DMS153 (cell line): ENCODE measurements at places on chromosomes 13 and 19.

DNA sequence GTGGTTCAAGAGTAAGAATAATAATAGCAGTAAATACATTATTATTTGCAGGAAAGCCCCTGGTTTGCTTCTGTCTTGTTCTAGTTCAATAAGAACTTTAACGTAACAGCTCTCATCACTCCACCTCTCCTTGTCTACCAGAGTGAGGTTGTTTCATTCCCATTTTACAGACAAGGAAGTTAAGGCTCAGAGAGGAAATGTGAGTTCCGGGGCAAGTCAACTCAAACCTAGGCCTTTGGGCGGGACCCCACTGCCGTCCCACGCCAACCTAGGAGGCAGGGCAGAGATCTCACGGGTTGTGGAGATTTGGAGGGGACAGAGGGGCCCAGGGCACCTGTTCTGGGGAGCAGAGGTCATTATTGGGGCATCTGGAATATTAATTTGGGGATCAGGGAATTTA is 1.5 kb downstream of the MAP4K1 start:
- DNase-seq = no peak

GRCh38 chr19:28427376-28428083 is 785.4 kb downstream of the UQCRFS1 start:
- DNase-seq = no peak

GRCh38 chr19:13033244-13033643 is 38.0 kb downstream of the NFIX start:
- DNase-seq = no peak

DNA sequence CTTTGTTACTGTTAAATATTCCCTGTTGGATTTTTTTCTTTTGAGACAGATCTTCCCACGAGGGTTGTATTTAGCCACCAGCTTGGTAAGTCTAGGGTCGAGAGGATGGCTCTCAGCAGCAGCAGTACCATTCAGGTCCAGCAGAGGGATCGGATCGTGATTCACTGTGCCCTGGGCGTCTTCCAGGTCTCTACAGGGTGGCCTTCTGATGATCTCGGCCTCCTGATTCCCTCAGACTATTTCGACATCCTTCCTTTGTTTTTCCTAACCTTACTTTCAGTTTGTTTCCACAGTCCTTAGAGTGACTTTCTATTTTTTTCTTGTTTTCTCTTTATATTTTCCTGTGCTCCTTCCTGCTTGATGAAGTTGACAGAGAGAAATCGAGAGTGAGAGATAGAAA is 1436.9 kb downstream of the UQCRFS1 start:
- no peak for DNase-seq

- no peak for DNase-seq
Observed at GRCh38 chr13:41641429-41641828, 184.1 kb downstream of the RGCC start.

- no peak for DNase-seq
Observed at GRCh38 chr19:3372413-3372812, 6.0 kb downstream of the NFIC start.

DNA sequence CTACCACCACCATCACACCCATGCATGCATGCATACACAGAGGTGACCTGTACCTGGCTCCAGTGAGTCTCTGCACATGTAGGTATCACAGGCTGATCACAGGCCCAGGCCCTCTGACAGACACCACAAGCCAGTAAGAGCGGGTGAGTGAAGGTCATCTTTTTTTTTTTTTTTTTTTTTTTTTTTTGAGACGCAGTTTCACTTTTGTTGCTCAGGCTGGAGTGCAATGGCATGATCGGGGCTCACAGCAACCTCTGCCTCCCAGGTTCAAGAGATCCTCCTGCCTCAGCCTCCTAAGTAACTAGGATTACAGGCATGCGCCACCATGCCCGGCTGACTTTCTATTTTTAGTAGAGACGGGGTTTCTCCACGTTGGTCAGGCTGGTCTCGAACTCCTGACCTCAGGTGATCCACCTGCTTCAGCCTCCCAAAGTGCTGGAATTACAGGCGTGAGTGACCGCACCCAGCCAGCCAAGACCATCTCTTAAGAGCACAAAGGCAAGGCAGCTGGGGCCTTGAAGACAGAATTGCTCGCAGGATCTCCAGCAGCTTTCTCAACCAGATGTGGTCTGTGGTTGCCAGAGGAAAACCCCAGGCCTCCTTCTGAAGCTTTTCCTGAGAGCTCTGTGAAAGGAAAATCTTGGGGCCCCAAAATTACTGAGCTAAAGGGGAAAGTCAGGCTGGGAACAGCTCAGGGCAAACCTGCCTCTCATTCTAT is 3.2 kb upstream of the NKG7 start:
- no peak for DNase-seq

DNA sequence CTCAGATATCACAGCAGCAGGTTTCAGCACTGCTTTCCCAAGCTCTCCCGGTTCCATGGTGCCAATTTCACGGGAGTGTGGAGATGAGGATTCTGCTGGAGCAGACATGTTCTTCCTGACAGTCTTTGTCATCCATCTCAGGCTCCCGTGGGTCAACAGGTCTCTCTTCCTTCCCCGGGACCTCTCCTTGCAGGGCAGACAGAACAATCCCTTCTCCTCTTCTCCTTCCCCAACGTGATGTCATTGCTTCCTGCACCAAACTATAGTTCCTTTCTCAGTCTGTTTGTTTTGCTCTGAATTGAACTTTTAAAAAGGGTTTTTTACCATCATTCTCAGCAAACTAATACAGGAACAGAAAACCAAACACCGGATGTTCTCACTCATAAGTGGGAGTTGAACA is 107.9 kb downstream of the ZNF536 start:
- DNase-seq = no peak

GRCh38 chr13:18948664-18949488 is 232.7 kb downstream of the TUBA3C start:
- no peak for DNase-seq

DNA sequence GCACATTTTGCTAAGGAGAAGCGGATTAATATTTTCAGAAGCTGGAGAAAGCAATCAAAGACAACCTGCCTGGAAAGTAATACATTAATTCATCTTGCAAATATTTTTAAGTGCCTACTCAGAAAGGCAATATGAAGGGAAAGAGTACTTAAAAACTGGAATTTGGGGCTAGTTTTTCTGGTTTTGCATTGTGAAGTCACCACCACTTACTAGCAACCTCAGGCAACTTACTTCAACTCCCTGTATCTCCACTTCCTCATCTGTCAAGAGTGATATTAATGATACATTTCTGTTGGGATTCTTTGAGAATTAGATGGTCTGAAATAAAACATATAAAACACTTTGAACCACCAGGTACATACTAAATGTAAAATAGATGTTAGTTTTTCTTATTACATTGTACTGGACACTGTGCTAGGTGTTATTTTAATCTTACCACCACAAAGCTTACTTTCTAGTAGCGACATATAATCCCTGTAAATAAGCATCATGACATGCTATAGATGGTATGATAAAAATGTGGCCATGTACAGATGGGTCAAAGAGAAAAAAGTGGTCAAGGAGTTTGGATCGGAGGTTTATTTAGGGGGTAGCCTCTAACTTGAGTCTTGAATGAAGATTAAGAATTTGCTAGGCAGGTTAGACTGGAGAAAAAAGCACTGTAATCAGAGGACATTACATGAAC is 101.2 kb downstream of the SPRY2 start:
- no peak for DNase-seq

GRCh38 chr13:44322928-44323327 is 50.7 kb upstream of the SERP2 start:
- DNase-seq = no peak

GRCh38 chr13:113402471-113403254 is 38.7 kb upstream of the GRTP1 start:
- DNase-seq = no peak

GRCh38 chr13:21047591-21048282 is 13.6 kb downstream of the LATS2 start:
- DNase-seq = no peak

GRCh38 chr13:99506634-99507033 is 5.4 kb downstream of the TM9SF2 start:
- no peak for DNase-seq

- no peak for DNase-seq
Observed at GRCh38 chr19:45296355-45296754, 26.3 kb downstream of the CKM start.

DNA sequence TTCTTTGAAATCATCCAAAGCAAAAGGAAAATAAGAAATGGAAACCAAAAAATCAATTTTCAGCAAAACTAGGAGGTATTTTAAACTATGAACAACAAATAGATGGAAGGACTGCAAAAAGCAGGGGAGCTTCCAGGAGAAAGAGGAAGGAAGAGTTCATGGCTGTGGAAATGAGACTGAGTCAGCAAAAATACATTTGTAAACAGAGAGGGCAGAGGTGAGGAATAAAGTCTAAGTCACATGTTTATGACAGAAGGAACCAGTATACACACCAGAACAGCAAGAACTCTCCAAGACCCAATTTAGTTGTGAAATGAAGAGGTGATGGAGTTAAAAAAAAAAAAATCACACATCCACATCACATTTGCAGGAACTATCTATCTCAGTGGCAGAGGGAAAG is 69.6 kb downstream of the RNASEH2B start:
- DNase-seq = no peak

DNA sequence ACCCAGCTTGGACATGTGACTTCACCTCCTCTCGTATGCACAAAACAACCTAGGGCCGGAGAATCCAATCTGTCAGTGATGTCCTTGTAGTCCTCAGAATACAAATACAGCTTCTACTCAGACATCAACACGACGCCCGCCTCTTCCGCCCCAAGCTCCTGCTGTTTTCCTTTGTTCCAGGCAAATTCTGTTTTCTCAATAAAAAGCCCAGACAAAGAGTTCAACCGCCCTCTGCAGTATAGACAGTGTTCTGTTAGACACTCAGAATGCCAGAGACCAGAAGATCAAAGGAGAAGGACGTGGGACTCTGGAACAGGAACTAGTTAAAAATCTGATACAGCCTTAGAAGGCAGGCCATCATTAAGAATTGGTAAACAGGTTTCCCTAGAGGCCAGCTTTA is 42.0 kb upstream of the GGACT start:
- DNase-seq = peak; percentile 66

GRCh38 chr19:15776991-15777970 is 10.2 kb upstream of the OR10H5 start:
- no peak for DNase-seq

GRCh38 chr19:42155796-42156195 is 23.6 kb upstream of the POU2F2 start:
- no peak for DNase-seq

DNA sequence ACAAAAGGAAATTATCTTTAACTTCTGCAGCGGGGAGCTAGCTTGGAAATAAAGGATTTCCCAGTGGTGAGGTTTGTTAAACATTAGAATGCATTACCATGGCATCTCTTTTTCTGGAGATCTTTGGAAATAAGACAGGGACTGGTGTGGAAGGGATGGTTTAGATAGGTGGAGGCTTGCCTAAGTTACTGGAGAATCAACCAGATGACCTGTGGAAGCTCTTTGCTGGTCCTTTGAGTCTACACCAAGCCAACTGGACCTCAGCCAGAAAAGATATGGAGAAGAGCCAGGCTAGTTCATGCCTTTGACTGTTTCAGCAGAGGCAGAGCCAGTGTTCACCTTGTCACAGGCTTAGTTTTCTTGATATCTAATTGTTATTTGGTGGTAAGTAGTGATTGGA is 134.7 kb downstream of the KCNRG start:
- no peak for DNase-seq

DNA sequence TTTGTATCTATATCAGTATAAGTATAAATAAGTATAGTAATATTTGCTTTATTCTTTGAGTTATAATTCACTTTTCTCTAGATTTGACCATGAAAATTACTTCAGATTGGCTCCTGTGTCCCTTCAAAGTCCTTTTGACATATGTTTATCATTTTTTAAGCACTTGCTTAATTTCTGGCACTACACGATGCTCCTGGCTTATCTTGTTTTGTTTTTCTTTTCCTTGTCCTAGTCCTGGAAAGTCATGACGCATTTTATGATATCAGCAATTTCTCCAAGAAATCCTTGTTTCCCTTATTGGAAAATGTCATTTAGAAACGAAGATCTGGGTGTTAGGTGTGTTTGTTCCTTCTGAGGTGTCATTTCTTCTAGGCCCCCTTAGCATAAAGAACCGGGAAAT is 226.5 kb downstream of the POU4F1 start:
- no peak for DNase-seq

DNA sequence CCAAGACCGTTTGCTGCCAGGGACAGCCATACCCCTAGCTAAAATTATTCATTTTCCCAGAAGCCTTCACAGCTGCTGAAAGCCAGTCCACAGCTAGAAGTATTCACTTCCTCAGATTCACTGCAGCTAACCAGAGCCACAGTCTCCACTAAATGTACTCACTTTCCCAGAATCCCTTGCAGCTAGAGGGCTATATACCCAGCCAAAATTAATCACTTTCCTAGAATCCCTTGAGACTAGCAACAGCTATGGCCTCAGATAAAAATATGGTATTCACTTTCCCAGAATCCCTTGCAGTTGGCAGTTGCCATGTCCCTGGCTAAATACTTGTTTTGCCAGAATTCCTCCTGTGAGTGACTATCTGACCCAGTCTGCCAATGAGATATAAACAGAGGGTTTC is 13.8 kb upstream of the MEIS3 start:
- no peak for DNase-seq

- DNase-seq = no peak
Observed at GRCh38 chr19:43662487-43662886, 7.5 kb downstream of the PLAUR start.

DNA sequence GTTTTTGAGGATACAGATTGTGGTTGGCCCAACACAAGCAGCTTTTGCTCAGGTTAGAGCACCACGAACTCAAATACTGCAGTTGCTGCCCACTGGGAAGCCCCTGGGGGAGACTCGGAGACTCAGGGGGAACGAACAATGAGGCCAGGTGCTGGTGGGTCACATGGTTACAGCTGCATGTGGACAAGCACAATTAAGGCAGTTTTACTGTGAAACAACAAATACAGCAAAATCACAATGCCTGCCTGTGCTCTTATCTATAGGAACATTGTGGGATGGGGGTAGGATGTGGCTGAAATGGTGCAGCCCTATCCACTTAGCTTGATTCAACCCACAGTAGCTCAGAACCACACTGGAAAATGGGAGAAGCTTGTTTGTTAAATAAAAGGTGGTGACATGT is 119.7 kb upstream of the SPATA13 start:
- DNase-seq = no peak

DNA sequence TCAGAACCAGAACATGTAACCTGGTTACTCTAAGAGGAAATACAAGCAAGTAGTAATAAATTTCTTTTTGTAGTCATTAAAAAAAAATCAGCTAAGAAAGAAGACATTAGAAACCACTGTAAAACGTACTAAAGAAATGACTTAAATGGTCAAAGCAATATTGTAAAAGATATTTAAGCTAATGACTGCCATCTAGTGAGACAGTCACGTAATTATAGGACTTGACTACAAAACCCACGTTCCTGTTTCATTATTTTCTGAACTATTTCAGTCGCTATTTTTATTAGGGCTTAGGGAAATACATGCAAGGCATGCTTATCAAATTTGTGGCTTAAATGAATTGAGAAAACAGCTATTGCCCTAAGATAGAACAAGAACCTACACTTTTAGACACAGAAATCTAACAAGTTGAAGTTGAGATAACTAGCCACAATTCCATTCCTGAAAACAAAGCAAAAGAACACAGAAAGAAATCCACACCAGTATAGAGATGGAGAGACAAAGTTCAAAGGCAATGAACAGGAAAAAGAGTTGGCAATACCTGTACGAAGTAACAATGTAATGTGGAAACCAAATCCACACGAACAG is 17.9 kb downstream of the ALG5 start:
- DNase-seq = peak; percentile 35
